ENCODE measurements at places on chromosomes 5 and 9.

- DNase-seq, result no peak
Measured at GRCh38 chr9:122172131-122172530, 12.4 kb downstream of the MORN5 start.

GRCh38 chr5:35233601-35234000 lies 3.3 kb upstream of the PRLR start:
- no peak for DNase-seq

GRCh38 chr5:38546691-38547146 lies 9.7 kb downstream of the LIFR start:
- DNase-seq, result no peak

DNA sequence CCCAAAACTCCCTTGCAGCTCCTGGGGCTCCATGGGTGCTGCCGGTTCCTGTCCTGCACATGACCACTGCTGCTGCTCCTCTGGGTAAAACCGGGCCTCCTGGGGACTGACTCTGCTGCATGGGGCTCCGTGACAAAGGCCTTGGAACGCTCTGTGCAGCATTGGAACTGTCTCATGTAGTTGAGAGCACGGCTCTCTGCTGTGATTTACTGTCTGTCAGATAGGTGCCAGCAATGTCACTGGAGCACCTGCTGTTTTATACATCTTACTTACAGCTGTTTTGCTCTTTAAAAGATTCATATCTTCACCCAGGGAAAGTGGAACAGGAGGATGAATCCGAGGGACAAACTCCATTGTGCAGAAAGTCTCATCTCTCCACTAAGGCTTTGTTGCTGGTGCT lies 138.1 kb downstream of the YIPF5 start:
- DNase-seq, result no peak

DNA sequence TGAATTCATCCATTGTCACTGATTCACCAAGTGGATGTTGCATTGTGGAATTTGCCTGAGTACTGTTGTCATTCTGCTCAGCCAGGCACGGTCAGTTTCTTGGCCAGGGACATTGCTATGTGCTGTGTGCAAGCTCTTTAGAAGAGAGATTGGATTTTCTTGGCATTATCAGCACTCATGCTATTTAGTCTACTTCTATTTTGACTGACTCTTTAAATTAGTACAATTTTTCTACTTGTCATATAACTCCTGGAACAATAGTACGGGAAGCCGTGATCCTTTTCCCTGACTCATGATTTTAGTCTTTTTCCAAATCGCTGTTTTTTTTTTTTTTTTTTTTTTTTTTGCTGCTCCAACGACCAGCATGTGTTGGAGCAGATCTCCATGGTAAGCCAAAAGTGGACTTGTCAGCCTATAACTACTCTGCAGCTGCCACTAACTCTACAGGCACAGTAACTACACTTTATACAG lies 129.7 kb downstream of the CDC42SE2 start:
- no peak for DNase-seq

DNA sequence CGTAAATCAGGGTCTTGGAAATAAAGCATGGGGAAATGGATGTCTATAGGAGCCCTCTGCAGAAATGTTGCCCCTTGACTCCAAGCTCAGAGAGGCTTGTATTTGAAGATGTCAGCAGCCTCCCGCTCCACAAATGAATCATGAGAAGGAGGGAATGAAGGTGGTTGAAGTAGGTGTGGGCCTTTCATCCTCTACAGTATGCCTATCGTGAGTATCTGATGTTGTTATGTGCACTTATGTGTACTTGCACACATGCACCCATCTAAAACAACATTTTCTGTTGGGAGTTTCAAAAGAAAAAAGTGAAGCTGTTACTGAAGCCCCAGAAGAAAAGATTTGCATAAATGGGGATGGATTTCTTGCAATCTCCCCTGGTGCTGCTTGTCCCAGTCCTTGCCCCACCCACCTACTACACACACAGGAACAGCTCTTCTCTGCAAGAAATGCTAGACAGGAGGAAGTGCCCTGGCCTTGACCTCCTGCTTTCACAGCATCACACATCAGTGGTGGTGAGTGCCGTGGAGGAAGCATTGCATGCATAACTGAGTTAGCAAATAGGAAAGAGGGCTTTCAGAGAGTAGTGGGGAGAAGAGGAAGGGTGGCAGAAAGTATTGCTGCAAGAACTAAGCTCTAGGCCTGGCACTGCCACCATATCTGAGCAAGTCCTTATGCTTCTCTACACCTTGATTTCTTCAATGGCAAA lies 156.1 kb downstream of the SNX18 start:
- DNase-seq, result no peak

DNA sequence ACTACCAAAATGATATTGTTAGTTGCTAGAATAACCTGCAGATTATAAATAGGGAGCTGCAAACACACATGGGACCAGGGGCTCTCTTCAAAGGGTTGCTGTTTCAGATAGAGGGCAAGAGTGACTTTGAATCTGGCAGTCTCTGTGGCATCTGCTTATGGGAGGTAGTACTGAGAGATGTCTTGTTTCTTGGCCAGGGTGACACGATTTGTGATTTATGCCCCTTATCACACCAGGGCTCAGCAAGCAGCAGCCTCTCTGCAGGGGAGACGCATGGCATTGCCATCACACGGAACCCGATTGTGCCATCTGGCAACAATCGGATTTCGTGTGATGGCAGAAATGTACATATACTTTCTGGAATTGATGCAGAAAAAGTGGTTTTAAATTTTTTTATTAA lies 615.6 kb downstream of the ZNF608 start:
- no peak for DNase-seq

- DNase-seq, result no peak
Measured at GRCh38 chr5:173669483-173669882, 53.0 kb upstream of the BOD1 start.

- DNase-seq, result no peak
Measured at GRCh38 chr5:125112196-125112595, 365.8 kb upstream of the ZNF608 start.

GRCh38 chr5:4544049-4544670 lies 596.0 kb upstream of the ADAMTS16 start:
- DNase-seq, result no peak

- DNase-seq, result no peak
Measured at GRCh38 chr5:76547242-76547890, 75.8 kb downstream of the F2RL2 start.

DNA sequence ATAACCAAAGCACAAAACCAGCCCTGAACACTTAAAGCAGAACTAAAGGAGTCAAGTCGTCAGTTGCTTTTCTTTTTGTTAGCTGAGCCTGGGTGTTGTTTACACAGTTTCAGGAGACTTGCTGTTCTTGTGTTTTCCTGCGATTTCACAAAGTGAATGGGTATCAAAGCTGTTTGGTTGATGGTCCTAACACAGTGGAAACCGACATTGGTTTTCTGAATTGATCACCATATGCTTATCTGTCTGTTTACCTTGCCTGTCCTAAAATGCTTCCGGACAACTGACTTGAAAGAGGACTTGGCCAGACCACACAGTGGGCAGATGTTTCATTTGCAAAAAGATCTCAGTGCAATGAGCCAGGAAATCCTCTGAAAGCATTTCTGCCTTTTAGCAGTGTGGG lies 676.4 kb downstream of the PRELID2 start:
- DNase-seq, result no peak

- no peak for DNase-seq
Measured at GRCh38 chr5:135012951-135013391, 21.1 kb downstream of the PITX1 start.

- no peak for DNase-seq
Measured at GRCh38 chr5:97101189-97101910, 41.1 kb downstream of the LIX1 start.

GRCh38 chr5:126869005-126869451 lies 92.1 kb downstream of the LMNB1 start:
- no peak for DNase-seq

GRCh38 chr5:115855959-115856358 lies 14.2 kb downstream of the AP3S1 start:
- no peak for DNase-seq

- DNase-seq, result no peak
Measured at GRCh38 chr9:95215336-95215898, 102.1 kb downstream of the FANCC start.

- DNase-seq, result no peak
Measured at GRCh38 chr5:175542232-175542965, 64.0 kb downstream of the SFXN1 start.

DNA sequence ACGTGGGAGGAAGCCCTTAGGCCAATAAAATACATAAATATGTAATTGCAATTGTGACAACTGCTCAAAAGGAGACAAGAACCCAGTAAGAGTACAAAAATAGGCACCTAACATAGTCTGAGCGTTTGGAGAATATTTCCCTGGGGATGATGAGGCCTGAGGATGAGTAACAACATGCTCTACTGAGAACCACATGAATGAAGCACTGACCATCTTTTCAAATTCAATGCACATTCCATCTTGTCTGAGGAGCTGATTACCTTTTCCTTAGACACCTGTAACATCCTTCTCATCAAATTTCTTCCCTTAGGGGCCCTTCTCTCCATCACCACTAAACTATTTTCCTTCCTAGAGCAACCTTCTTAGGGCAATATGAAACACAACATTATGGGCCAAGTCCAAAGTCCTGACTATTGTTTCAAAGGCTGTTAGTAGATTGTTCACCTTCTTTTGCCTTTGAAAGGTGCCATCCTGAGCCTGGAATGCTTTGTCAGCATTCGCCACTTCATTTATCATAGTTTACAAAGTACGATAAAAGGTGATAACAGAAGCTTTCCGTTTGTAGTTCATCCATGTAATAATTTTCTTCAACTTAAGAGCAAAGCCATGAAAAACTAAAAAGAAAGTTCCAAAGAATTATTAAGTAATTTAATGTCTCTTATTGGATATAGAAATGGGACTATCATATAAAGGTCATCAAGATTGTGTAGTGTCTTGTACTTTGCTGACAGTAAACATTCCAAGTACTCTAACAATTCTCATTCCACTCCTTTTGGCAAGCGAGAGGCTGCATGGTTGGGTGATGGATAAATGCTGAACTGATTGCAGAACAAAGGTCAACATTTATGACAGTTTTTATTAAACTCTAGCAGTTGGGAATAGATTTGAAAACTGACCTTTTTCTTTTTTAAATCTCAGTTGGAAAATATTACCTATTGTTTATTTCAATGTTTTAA lies 471.3 kb downstream of the PDE4D start:
- no peak for DNase-seq

GRCh38 chr9:38146844-38147243 lies 77.8 kb upstream of the SHB start:
- no peak for DNase-seq

DNA sequence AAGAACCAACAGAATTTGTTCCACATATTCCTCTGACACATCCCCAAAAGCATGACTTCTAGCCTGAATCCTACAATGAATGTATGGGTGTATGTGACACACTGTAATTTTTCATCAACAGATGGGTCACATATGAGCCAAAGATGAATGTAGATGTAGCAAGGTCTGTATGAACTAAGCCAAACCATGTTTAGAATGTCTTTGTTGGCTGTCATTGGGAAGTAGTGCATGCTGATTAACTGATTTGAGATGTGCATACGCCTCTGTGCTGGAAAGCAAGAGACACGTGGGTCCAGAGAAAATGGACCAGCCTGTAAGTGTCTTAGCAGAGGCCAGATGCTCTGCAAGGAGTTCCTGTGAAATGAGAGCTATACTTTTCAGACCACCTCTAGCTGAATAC lies 222.0 kb downstream of the COMMD10 start:
- DNase-seq, result no peak

DNA sequence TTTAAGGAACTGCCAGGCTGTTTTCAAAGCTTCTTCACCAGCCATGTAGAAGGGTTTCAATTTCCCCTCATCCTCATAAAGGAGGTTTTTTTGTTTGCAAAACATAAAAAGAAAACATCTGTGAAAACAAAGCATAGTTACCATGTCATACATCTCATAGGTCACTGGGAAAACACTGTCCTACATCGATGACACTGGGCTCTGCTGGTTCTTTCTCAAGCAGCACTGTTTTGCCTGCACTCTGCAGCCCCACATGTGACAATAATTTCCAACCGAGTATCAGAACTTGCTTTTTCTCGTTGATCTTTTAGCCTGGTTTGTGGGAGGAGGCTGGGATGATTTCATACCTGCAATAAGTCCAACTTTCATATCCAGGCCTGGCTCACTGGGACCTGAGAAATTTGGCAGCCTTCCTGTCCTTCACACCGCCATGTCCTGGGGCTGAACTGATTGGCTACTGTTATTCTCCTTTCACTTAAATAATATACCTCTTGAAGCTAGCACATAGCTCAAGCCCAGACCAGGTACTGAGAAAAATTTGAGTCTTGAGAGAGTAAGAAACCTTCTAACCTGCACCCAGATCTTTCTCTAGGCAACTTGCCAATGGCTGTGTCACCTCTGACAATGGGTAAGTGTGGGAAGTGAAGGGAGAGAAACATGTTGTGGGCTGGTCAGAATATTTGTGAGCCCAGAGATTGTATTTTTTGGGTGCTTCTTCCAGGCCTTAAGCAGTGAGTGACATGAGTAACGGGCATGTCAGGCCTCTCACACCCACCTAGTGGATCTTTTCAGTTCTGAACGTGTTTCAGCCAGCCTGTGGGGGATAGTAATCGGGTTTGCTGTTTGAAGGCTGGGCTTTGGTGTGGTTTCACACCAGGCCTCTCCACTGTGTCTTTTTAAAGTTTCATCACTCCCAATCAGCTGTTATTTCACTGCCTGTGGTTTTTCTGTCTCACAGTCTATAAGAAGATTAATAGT lies 502.8 kb downstream of the NTRK2 start:
- DNase-seq, result no peak

- no peak for DNase-seq
Measured at GRCh38 chr5:142283304-142283703, 41.5 kb downstream of the SPRY4 start.

DNA sequence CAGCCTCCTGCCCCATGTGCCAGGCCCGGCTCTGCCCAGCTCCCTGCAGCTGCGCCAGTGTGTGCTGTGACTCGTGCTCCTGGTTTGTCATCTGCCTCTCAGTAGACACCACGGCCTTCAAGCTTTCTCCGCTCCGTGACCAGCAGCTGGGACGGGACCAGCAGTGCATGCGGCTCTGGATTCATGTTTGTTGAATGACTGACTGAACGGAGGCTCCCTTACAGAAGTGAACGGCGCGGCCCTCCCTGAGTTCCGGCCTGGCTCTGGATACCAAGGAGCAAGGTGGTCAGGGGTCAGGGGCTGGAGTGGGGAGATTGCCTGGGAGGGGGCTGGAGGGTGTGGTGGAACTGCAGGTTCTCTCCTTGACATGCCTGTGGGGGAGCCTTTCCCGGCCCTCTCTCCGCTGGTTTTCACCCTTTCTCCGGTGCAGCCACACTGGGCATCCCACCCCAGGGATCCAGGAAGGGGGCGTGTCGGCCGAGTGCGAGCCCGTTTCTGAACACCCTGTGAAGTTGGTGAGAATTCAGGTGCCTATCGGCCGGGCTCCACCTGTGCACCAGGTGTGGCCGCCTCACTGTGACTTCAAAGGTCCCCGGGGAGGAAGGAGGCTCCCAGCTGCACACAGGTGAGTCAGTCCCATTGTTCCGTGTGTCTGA lies 11.1 kb upstream of the CEP72 start:
- no peak for DNase-seq

DNA sequence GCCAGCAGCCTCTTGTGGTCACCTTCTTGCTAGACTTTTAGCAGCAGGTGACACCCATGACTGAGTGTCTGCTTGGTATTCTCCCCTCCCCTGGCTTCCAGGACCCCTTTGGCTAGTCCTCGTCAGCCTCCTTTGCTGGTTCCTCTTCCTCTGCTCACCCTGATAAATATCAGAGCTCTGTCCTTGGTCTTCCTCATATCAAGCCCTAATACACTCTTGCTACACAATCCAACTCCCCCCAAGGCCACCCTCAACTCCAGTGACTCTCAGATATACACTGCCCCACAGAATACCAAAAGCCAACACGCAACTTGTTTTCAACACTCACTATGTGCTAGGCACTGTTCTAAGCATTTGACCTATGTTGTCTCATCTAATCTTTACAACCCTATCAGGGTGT lies 30.3 kb upstream of the LCP2 start:
- no peak for DNase-seq
